ENCODE measurements at places on chromosomes 7 and 10. TPM values are rescaled to one million over a fixed set of nuclear protein-coding genes. Genes with fewer than 3 reads are reported as not detected.

The SLIT1 gene
- 0.05 TPM for total RNA-seq

The ZNF107 gene
- total RNA-seq: 2.6 TPM

The ASAH2B gene
- total RNA-seq: 4.1 TPM

The VAX1 gene
- 1.7 TPM for total RNA-seq

The ZNF503 gene
- total RNA-seq: 13.0 TPM

The COBL gene
- total RNA-seq: 4.2 TPM

The BHLHA15 gene
- total RNA-seq: 0.39 TPM

The CNPY1 gene
- not detected for total RNA-seq

The KMT2C gene
- total RNA-seq: 7.5 TPM

The PDZD7 gene
- total RNA-seq: 1.4 TPM

The ADARB2 gene
- total RNA-seq: not detected

The TRIM50 gene
- not detected for total RNA-seq

The CDNF gene
- 0.93 TPM for total RNA-seq

The CRHR2 gene
- not detected for total RNA-seq

The GLI3 gene
- 0.09 TPM for total RNA-seq

The PIK3AP1 gene
- 0.67 TPM for total RNA-seq

The SCRN1 gene
- 50.4 TPM for total RNA-seq

The HOXA11 gene
- total RNA-seq: 0.77 TPM

The OPTN gene
- total RNA-seq: 49.0 TPM

The TAS2R16 gene
- total RNA-seq: not detected

The CFAP69 gene
- total RNA-seq: 2.5 TPM

The KCNMA1 gene
- total RNA-seq: 76.7 TPM

The NIPSNAP2 gene
- total RNA-seq: 52.0 TPM

The PAX4 gene
- not detected for total RNA-seq

The EPO gene
- not detected for total RNA-seq

The TRPV5 gene
- total RNA-seq: not detected

The MCM7 gene
- total RNA-seq: 243 TPM

The MMP21 gene
- total RNA-seq: not detected

The MORN4 gene
- 8.7 TPM for total RNA-seq
